ENCODE measurements at places on chromosomes 13 and 19.

- peak; percentile 20 for DNase-seq
These were observed 103.7 kb upstream of the EDNRB start for GRCh38 chr13:78022164-78022877.

GRCh38 chr13:98458431-98458830 lies 118.5 kb downstream of the STK24 start:
- DNase-seq = no peak

DNA sequence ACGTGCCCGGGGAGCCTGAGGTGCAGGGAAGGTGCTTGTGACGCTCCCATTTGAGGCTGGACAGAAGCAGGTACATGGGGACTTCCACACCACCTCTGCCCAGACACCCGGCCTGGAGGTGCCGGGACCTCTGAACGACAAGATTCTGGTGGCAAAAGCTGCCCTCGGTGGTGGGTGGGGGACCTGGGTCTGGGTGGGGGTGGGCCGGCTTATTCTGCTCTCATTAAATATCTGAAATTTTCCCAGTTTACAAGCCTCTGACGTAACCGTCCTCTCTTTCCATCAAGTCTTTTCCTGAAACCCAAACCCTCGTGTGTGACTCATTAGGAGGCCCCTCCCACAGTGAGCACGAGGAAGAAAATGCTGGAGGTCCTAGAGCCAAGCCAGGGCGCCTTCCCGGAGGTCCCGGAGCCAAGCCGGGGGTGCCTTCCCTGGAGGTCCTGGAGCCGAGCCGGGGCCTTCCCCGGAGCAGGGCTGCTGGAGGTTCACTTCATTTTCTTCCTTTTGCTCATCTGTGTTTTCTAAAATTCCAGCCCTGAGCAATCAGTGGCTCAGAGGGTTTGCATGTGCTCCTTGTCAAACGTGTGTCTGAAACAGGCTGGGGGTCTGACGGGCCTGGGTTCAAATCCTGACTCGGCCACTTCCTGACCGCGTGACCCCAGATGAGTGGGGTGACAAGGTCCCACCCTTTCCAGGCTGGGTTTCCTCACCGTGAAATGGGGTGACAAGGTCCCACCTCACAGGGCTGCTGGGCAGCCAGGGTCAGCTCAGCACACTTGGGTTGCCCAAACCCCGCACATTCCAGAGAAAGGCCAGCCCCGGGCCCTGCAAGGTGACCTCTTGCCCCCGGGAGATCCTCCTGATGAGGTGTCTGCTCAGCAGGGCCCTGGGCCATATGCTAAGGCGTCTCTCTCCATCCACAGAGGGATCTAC lies 10.0 kb downstream of the CFD start:
- no peak for DNase-seq

- no peak for DNase-seq
These were observed 20.3 kb downstream of the SPATA13 start for GRCh38 chr13:24180750-24181377.

- DNase-seq = no peak
These were observed 9.1 kb downstream of the UBE2L5 start for GRCh38 chr13:30431269-30431940.

DNA sequence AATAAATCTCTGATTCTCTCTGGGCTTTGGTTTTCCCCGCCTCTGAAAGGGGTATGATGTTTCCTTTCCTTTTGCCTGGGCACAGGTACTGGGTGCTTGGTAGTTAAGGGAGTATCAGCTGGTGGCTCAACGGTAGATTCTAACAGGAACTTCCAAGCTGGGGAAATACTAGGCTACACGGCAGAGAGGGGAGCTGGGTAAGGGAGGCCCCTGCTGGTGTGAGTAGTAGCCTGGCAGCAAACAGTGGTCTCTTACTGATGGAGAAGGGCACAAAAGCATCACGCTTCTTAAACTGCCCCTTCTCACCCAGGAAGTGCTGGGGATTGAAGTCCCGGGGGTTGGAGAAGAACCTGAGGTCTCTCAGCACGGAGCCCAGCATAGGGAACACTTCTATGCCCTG lies 26.9 kb upstream of the CYP2A7 start:
- DNase-seq = peak; percentile 18

DNA sequence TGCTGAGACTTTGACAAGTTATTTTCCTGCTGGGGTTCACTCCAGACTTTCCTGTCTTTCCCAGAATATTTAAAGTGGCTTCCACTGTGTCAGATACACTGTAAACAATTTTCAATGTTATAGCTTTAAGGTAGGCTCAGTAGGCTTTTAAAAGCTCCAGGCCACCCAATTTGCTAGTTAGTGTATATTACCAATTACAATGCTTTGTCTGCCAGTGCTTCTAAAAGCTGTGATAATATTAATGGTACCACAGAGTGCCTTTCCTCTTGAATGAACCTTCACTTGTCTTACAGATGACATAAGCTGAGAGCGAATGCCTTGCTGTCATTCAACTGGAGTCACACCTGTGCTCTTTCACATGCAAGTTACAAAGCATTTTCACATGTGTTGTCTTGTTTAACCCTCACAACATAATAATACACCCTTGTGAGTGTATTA lies 239.7 kb upstream of the HTR2A start:
- DNase-seq = no peak

GRCh38 chr19:11673608-11674041 lies 65.1 kb downstream of the ZNF823 start:
- DNase-seq = peak; percentile 52

DNA sequence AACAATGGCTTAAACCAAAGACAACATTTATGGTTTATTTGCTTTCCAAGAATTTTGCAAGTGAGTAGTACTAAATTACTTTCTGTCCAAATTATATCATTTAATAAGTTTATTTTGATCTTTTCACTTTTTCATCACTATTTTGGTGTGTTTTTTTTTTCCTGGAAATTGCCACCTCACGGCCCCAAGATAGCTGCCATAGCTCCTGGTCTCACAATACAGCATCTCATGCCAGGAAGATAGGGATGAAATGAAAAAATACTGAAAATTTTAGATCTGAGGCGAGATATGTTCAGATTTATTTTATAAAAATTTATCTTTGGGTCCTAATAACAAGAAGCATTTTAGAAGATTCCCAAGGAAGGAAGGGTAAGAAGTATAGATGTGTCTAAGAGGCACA lies 6.9 kb upstream of the FPR3 start:
- no peak for DNase-seq

GRCh38 chr13:66328476-66328875 lies 901.7 kb downstream of the PCDH9 start:
- DNase-seq = no peak

GRCh38 chr13:46179491-46179908 lies 2.5 kb downstream of the LCP1 start:
- DNase-seq = peak; percentile 52

GRCh38 chr13:51805925-51806324 lies 2.0 kb upstream of the DHRS12 start:
- DNase-seq = no peak

DNA sequence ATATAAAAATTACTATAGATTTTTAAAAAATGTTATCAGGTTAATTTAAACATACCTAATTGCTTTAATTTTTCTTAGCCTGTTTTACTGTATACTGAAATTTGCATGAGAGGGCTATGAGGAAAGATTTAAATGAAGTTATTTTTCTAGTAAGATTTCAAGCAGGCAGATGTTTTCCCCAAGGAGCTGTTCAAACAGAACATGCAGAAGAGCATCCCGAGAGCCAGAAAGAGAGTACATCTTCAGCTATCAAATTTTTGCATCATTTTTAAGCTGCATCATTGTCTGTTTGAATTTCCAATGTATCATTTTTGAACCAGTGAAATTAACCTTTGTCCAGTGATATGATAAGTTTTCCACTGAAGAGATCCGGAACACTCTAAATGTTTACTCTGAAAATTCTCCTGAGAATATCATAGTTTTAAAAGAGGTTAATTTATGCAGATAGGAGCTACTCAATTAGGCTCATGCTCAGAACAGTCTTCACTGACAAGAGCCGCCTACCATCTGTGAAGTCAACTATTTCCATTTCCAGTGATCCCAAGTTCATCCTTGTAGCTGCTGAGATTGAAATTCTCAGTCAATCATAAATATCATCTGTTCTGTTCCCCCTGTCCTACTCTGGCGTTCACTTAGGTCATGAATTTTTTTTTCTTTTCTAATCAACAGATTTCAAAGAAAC lies 467.7 kb upstream of the NBEA start:
- no peak for DNase-seq

DNA sequence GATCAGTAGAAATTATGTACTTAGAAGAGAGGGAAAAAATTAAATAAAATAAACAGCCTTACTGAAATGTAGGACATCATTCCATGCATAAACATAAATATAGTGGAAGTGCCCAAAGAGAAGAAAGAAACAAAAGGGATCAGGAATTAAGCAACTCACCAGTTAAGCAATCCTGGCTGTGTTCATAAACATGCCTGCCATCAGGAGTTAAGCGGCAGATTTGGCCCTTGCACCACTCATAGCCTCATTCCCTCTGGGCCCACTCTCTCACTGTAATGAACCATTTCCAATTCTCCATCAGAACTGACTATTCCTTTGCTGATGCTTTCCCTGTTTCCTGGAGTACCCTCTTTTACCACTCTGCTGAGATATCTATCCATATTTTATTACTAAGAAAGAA lies 281.4 kb downstream of the LHFPL6 start:
- no peak for DNase-seq

- DNase-seq = no peak
These were observed 25.0 kb downstream of the DACH1 start for GRCh38 chr13:71842003-71842402.

- DNase-seq = peak; percentile 58
These were observed 4.2 kb upstream of the SPC24 start for GRCh38 chr19:11159598-11160439.

GRCh38 chr13:100722517-100722916 lies 47.9 kb upstream of the TMTC4 start:
- no peak for DNase-seq

DNA sequence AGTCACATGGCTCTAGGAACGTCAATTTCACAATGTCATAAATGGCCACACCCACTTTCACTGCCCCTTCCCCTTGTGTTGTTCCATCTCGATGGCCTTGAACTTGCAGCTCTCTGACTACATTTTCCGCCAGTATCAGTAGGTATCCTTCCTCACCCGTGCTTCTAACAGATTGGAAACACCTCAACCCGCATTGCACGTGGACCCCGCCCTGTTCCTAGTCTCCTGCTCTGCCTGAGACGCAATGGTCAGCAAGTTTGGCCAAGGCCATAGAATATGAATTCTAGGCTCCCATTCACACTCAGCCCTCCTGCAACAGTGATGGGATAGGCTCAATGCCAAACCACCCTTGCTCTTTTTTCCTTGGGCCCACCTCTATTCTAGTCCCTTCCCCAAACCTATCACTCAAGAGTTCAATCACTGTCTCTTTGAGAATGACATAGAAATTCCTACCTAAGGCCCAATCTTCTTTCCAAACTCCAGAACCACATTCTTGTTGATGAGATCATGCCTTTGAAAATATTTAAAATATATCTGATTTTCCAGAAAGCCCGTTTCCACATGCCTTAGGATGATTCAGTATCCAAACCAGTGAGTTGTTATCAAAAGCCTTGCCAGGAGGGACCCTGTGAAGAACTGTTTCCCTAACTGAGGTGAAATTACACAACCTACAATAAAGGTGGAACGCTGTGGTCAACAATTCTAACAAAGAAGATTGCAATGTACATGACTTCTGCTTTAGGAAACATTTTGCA lies 334.6 kb downstream of the MYO16 start:
- no peak for DNase-seq

GRCh38 chr13:49521224-49521623 lies 25.5 kb downstream of the PHF11 start:
- DNase-seq = no peak

GRCh38 chr19:16285769-16286498 lies 38.7 kb upstream of the KLF2 start:
- DNase-seq = no peak

DNA sequence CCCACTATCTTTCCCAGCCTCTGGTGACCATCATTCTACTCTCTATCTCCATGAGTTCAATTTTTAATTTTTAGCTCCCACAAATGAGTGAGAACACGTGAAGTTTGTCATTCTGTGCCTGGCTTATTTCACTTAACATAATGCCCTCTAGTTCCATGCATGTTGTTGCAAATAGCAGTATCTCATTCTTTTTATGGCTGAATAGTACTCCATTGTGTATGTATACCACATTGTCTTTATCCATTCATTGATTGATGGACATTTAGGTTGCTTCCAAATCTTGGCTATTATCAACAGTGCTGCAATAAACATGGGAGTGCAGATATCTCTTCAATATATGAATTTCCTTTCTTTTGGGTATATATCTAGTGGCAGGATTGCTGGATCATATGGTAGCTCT lies 22.9 kb upstream of the ZFP82 start:
- DNase-seq = no peak

GRCh38 chr13:23504180-23504579 lies 66.0 kb upstream of the TNFRSF19 start:
- no peak for DNase-seq

GRCh38 chr13:53953183-53953582 lies 924.6 kb downstream of the OLFM4 start:
- DNase-seq = no peak

- no peak for DNase-seq
These were observed 63.7 kb upstream of the MRI1 start for GRCh38 chr19:13700621-13701020.

DNA sequence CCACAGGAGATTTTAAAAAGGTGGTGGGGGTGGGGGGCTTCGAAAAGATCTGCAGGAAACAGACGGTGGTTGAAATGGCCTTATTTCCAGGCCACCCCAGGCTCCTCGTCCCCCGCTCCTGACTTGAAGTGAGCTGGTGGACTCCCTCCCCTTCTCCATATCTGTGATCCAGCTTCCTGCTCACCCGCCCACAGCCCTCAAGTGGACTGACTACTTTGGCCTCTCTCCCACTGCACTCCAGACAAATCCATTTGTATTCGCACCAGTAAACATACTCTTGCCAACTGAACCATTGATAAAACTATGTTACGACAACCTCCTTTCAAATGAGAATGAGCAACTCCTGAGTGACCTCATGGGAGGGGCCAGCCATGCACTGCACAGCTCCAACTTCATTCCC lies 259.5 kb downstream of the COL4A1 start:
- DNase-seq = no peak

DNA sequence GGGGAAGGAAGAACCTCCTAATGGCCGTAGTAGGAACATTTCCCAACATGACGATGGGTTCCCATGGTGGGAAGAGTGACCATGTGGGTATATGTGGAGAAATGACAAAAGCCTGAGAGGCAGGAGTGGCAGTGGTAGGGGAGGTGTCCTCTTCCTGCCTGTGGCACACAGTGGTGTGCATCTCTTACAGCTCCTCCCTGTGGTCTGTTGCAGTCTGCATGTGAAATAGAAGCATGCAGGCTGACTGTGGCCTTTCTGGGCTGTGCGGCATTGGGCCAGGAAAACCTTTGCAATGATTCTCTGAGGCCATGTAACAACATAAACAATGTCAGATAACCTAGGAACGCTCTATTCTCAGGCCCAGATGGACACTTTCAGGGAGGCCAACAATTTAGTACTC lies 84.0 kb downstream of the LACC1 start:
- no peak for DNase-seq

- DNase-seq = no peak
These were observed 437.7 kb upstream of the ZNF507 start for GRCh38 chr19:31907661-31908060.

- no peak for DNase-seq
These were observed 2.2 kb upstream of the PLEKHG2 start for GRCh38 chr19:39410017-39410830.
